ENCODE measurements at places on chromosomes 13 and 19.

DNA sequence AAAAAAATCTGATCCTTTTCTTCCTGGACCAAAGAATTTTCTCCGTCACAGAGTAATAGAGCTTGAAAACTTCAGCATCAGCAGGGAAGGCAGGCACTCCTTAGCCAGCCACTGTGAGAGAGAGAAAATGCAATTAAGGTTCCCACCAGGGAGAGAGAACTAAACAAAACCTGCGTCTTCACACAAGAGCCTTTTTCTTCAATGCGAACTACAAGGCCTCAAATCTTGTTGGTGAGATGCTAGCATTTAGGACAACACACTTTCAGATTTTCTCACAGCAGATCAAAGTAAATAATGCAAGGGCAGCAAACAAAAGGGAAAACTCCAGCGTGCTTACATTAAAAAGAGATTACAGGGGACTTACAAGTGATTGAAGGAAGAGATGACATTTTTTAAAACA lies 80.1 kb downstream of the DACH1 start:
- DNase-seq: no peak

- DNase-seq: no peak
Observed at GRCh38 chr19:56839652-56840450, 675 bp downstream of the PEG3 start.

GRCh38 chr13:72109863-72110262 lies 242.9 kb upstream of the DACH1 start:
- DNase-seq: no peak

- DNase-seq: no peak
Observed at GRCh38 chr19:5086725-5087439, 118.0 kb downstream of the KDM4B start.

- DNase-seq: no peak
Observed at GRCh38 chr13:62706048-62706447, 1290.4 kb upstream of the PCDH20 start.

- no peak for DNase-seq
Observed at GRCh38 chr13:84951128-84951527, 848.1 kb downstream of the SLITRK6 start.

DNA sequence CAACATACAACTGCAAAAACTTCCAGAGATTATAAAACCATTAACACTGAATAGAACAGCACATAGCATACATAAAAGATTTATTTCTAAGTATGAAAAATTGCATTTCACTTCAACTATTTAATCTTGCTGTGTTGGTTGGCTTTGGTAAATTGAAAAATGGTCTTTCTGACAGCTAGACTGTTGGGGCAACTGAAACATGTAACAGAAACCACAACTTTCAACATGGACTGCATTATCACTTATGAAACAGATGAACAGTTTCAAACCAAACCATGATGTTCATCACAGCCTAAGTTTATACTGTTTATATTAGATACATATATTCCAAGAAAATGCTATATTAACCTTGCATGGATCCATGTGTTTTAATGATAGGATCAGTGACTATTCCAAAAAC lies 324.1 kb upstream of the PCDH9 start:
- no peak for DNase-seq

DNA sequence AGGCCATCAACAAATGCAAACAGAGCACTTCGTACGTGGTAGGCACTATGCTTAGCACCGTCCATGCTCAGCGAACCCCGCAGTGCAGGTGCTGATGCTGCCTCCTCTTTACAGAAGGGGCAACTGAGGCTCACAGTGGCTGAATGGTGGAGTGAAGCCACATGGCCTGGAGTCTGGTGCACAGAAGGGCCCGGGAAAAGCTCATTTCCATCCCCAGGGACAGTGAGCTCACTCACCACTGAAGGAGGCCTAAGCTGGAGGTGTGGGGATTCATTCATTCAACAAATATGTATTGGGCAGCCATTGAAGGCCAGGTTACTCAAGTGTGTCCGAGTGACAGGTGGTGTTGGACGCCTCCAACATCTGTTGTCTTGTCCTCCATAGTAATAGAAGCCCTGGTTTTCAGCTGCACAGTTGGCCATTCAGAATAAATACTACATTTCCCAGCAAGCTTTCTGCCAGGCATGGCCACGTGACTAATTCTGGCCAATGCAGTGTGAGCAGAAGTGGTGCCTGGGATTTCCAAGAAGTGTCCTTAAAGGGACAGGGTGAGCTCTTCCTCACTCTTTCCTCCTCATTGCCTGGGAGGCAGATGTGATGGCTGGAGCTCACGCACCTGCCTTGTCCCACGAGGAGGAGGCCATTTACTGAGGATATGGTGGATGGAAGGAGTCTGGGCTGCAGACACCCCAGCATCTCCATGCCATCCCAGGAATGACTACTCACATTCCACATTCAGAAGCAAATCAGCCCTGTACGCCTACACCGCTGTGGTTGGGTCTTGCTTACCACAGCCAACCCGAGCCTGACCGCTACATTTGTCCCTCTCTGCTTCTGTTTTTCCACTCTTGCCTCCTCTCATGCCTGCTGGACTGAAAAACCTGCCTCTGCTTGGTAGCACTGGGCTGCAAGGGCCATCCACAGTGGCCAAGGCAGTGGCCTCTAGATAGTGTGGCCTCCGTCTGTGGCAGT lies 2.3 kb upstream of the ZNRF4 start:
- no peak for DNase-seq

DNA sequence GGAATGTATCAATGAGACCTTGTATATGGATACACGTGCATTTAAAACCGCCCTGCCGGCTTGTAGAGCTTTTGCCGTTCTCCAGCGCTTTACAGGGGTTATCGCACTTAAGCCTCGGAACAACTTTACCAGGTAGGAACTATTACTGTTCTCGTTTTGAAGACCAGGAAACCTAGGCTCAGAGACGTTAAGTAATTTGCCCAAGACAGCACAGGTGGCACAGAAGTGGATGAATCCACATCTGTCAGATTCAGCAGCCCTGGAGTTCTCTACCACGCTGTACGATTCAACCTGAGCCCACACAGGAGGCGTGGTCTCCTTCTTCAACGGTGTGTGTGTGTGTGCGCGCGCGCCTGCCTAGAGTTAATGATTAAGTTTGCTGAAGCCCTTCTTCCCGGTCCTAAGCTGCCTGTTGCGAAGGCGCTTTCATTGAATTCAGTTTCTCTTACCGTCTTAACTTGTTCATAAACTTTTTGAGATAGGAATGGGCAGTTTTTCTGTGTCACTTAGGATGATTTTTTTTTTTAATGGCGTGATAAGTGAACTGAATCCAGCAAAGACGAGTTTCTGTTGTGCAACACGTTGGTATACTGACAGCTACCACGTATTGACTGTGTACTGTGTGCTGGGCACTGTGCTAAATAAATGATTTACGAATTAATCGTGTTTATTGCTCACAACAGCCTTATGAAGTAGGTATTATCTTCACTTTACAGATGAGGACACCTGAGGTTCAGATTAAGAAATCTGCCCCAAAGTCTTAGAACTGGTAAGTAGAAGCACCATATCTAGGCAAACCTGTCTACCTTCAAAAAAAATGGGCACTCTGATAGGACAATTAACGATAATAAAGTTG lies 67.4 kb downstream of the KCNRG start:
- peak; percentile 67 for DNase-seq

DNA sequence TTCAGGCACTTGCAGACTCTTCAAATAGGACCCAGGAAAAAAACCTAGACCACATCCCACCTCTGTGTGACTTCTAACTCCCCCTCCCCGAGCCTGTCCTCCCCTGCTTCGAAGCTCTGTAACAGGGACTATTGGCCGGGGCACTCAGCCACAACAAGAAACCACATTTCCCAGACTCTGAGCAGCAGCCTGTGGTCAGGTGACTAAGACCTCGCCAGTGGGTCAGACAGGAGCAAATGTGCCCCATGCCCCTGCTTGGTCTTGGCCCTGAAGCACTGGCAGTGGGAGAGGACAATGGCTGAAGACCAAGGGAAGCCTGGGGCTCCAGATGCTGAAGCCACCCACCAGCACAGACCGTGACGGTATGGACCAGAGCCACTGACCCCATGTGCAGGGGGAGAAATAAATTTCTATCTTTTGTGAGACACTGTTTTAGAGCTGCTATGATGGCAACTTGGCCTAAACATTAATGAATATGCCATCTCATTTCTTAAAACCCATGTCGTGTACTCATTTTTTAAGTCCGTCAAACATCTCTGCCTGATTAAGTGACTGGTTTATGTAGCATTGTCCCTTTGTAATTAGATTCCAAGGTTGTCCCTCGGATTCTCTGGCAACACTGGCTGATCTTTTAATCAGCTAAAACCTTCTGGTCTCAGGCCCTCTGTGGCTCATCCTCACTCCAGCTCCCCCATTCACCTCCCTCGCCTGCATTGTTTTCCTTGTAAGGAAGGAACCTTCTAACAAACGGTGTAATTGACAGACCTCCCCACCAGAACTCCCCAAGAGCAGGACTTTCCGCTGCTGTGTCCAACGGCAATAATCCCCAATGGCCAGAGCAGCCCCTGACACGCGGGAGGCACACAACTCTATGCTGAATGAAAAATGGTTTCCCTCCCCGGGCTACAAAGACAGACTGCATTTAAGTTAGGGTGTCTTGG lies 98.4 kb downstream of the STK24 start:
- no peak for DNase-seq

DNA sequence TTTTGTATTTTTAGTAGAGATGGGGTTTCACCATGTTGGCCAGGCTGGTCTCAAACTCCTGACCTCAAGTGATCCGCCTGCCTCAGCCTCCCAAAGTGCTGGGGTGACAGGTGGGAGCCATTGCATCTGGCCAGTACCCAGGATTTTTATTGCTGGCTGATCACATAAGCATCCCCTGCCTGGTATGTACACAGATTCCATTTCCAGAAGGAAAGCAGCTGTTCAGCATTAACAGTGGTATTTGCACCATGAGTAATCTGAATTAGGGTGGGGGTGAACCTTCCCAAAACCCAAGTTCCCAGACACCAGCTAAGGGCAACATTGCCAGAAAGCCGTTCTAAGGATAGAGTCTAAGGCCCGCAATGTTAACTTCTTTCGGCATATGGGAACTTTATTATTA lies 7.3 kb downstream of the ZNF555 start:
- no peak for DNase-seq

GRCh38 chr13:89455225-89455624 lies 1784.1 kb downstream of the SLITRK5 start:
- DNase-seq: no peak

DNA sequence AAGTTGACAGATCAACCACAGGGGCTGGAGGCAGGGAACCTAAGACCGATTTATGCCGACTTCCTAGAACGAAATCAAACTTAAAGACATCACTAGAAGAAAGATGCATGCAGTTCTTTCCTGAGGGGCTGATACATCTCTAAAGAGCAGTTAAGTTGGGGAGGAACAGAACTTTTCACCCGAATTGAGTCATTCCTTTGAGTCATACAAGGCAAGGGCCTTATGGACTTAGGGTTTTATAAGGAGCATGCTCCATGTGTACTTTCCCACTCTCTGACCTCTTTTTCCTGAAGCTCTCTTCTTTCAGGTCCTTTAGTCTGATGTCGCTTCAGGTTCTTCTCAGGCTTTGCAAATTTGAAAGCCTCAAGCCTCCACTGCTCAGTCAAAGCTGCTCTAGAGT lies 7.9 kb upstream of the FBXL3 start:
- DNase-seq: no peak

DNA sequence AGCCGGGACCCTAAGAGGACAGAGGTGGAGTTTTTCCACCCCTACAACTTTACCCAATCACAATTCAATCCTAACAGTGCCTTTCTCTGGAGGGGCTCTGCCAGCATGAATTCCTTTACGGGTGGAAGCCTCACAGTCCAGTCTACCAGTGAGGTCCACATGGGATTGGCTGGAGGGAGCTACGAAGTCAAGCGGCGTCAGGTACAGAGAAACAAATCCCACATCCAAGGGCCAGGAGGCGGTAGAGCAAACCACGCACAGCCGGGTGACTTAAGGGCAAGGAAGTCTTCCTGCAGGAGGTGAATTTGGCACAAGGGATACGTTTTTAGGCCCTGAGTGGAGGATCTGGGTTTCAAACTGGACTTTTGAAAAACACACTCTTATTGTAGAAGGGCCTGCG lies 199.6 kb downstream of the UQCRFS1 start:
- DNase-seq: no peak

- no peak for DNase-seq
Observed at GRCh38 chr13:42699912-42700311, 81.5 kb upstream of the FAM216B start.

- no peak for DNase-seq
Observed at GRCh38 chr19:16425019-16425418, 46.8 kb downstream of the EPS15L1 start.

GRCh38 chr13:80118506-80118905 lies 222.4 kb downstream of the SPRY2 start:
- no peak for DNase-seq

DNA sequence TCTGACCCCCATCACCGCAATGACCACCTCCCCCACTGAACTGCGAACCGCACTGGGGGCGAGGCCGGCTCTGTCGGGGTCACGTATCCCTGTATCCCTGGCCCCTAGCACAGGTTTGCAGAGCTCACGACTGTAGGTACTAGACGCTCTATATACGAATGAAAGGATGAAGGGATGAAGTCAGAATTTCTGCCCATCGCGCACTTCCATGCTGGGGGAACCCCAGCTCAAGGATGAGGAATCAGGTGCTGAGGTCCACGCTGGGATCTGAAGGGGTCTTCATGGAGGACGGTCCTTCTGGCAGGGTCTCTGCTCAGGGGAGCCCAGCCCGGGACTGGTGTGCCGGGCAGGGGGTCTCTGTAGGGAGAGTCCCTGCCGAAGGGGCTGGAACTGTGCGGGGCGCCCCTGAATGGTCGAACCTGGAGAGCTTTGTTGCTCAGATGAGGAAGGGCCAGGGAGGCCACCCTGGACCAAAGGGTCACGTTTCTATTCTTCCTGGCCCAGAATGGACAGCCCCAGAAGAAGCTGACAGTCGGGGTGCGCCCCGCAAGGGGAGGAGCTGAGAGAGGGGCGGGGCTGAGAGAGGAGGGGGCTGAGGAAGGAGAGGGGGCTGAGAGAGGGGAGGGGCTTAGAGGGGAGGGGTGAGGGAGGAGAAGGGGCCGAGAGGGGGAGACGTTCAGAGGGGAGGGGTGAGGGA lies 37.9 kb upstream of the SEMA6B start:
- DNase-seq: no peak

GRCh38 chr19:45187421-45188100 lies 9.0 kb downstream of the BLOC1S3 start:
- DNase-seq: no peak

- DNase-seq: no peak
Observed at GRCh38 chr13:93338906-93339305, 112.3 kb downstream of the GPC6 start.

- DNase-seq: no peak
Observed at GRCh38 chr13:105436943-105437342, 1098.5 kb downstream of the EFNB2 start.

GRCh38 chr13:107865318-107865575 lies 350.1 kb downstream of the LIG4 start:
- DNase-seq: no peak

- no peak for DNase-seq
Observed at GRCh38 chr13:73406454-73406853, 347.6 kb downstream of the KLF5 start.

- DNase-seq: no peak
Observed at GRCh38 chr13:40345149-40345514, 321.3 kb downstream of the FOXO1 start.
